Lower lobe of right lung (tissue), 2 donors: ENCODE measurements at places on chromosomes 4 and X.

- DNase-seq = no peak
Observed at GRCh38 chr4:10590896-10591295, 93.7 kb downstream of the CLNK start.

GRCh38 chr4:104418286-104418685 is 76.4 kb downstream of the CXXC4 start:
- no peak for DNase-seq

GRCh38 chr4:24584211-24584850 is at the start of gene DHX15:
DHX15 (minus strand) TSS chr4:24584554; CDS start chr4:24584393, 161 bp downstream.
- DNase-seq = peak; percentile 98

DNA sequence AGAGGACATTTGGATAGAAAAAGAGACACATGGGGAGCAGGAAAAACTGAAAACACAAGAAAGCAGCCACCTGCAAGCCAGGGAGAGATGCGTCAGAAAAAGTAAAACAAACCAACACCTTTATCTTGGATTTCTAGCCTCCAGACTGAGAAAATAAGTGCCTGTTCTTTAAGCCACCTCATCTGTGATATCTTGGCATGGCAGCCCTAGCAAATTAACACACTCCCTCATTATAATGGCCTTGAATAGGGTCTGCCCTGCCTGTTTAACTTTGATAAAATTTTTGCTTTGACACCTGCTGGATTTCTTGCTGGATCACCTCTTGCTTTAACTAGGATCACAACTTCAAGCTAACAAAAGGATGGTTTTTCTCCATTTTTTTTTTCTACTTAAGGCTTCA is 1892.0 kb upstream of the IGFBP7 start:
- DNase-seq = no peak

DNA sequence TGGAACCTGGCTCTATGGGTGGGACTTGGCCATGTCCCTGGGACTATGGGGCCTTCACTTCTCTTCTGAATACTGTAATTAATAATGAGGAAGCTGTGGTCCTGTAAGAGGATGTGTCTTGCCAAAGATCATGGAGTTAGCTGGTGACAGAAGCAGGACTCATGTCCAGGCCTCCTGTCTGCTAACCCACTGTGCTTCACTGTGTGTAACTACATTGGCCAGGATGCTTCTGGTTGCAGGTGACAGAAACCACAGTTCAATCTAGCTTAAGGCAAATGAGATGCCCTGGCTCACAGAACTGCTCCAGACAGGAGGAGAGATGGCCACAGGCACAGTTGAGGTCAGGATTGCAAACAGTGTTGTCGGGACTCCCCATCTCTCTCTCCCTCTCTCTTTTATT is 3.1 kb downstream of the MTMR1 start:
- DNase-seq = no peak
